Effector memory CD4-positive, alpha-beta T cell (primary cell): ENCODE measurements at places on chromosomes 3 and 15.

DNA sequence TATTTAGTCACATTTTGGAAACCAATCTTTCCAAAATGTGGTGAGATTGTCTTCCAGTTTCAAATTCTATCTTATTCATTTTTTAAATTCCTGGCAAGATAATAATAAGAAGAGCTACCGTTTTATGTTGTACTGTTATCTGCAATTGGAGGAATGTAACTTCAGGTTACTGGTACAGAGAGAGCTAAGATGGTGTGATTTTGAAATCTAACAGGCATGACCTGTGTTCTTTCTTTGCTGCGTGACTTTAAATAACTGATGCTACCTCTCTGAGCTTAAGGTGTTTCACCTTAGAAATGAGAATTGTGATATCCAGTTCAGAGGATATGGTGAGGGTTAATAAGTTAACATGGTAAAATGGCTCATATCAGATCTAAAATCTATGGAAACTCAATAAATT is 21.7 kb downstream of the CADM2 start:
- DNase-seq = no peak

- no peak for DNase-seq
Measured at GRCh38 chr15:96042734-96043224, 287.7 kb upstream of the NR2F2 start.

DNA sequence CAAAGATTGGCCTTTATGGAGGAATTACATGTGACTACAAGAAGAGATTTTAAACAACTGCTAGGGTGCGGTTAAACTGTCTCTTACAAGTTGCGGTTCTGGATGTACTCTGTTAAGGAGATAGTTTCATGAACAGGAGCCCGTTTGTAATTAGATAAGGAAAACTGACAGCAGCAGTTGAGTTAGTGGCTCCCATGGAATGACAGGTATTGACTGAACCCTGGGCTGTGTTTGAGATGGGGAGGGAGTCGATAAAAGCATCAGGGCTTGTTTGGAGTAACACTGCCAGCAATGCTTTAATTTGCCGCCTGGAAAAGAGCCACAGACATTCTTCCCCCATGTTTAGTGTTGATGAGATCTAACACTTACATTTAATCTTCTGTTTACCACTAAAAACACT is 139.9 kb downstream of the ROBO2 start:
- no peak for DNase-seq

DNA sequence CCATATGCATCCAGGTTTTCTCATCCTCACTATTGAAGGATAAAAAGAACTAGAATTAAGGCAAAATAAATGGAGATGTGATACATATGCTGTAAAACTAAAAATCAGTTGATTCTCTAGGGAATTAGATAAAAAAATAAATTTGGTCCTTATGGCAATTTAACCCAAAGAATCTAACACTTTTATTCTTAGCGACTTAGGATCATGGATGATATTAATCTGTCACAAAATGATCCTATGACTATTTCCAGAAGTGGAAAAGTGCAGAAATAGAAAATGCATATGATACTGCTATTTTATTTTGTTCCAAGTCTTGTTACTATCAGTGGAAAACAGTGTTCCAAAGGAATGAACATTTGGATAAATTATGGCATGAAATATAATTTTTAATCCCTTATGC is 746.3 kb downstream of the ROBO2 start:
- DNase-seq = no peak

DNA sequence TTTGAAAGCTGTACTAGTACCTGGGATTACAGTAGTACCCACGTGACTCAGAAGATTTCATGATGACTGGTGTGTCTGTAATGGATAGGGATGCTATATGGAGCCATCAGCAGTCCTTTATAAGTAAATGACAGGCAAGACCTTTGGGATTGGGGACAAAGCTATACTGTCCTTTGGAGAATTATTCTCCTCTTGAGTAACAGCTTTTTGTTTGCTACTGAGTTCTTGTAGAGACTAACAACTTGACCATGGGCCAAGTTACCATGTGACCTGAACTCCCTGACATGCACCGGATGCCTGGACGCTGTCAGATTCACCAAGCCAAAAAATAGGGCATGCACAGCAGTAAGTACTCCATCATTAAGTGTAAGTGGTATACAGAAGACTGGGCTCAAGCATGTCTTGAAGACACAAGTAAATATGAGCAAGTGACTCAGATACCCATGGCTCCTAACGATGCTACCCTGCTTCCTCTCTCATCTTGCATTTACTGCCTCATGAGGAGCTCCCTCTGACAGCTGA is 12.9 kb downstream of the SEC11A start:
- DNase-seq = no peak

GRCh38 chr15:25342629-25343028 is 96.2 kb downstream of the UBE3A start:
- DNase-seq = no peak

GRCh38 chr3:45861043-45861719 is 19.3 kb upstream of the LZTFL1 start:
- no peak for DNase-seq

DNA sequence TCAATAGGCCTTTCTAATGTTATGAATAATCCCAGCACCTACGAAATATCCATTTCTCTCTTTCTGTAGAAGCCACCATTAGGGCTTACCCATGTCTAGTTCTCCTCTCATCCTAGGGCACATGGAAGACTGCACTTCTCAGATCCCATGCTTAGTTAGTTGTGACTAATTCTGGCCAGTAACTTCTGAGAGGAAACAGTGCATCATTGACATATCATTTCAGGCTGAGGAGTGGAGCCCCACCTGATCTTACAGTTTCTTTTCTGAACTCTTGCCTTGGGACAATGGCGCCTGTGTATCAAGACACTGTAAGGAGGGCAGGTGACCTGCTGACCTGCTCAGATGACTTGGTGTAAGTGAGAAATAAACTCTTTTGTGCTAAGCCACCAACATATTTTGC is 39.4 kb upstream of the TBL1XR1 start:
- no peak for DNase-seq

DNA sequence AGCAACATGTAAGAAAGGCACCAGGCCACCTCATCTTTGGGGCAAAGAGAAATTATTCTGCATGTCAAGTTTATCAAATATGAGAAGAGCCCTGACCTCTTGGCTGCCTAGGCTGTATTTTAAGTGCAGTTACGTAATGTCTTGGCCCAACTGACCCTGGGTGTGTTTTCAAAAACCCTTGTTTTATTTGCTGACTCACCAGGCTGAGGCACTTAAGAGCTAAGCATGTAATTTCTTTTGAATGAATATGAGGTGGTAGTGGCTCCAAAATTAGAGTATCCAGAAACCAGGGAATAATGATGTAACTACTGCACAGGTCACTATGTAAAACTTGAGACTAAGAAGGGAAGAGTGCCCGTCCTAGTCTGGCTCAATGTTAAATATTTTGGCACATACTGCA is 24.3 kb downstream of the PGPEP1L start:
- DNase-seq = no peak

DNA sequence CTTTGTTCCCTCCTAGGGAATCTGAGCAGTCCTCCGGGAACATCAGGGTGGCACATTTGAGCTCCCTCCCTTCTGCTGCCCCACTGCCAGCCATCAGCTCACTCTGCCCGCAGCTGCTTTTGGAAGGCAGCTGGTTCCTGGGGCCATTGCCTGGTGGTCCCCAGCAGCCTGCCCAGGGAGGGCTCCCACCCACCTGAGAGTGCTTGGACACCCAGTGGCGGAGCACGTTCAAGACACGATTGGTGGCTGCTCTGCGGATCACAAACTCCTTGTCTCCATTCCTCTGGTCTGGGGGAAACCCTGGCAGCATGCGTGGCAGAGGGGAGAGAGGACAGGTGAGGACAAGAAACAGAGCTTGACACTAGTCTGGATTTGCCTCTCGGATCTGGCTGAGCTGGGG is 53.7 kb upstream of the CTSH start:
- DNase-seq = no peak

- no peak for DNase-seq
Measured at GRCh38 chr3:136008732-136009470, 43.4 kb downstream of the PPP2R3A start.

DNA sequence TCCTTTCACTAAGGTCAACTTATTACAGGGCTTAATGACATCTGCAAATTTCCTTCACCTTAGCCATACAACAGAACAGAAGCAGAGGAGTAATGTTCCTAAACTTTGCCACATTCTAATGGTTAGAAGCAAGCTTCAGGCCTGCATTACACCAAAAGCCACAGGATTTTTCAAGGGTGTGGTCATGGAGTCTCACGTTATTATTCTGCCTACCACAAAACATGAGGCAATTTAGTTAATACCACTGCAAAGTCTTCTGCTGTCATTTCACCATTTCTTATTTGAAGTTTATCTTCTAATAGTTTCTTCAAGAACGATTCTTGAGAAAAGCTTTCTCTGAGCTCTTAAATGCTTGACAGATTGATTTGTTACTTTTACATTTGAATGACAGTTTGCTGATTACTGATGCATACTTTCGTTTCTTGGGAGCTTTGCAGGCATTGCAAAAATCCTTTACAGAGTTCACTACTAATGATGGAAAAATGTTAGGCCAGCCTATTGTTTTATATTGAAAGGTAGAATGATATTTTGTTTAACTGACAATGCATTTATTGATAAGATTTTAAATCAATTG is 1257.1 kb downstream of the NSUN3 start:
- no peak for DNase-seq

GRCh38 chr15:80600626-80601025 is 94.5 kb upstream of the ABHD17C start:
- DNase-seq = no peak

GRCh38 chr3:157837336-157837735 is 268.9 kb downstream of the SHOX2 start:
- no peak for DNase-seq

DNA sequence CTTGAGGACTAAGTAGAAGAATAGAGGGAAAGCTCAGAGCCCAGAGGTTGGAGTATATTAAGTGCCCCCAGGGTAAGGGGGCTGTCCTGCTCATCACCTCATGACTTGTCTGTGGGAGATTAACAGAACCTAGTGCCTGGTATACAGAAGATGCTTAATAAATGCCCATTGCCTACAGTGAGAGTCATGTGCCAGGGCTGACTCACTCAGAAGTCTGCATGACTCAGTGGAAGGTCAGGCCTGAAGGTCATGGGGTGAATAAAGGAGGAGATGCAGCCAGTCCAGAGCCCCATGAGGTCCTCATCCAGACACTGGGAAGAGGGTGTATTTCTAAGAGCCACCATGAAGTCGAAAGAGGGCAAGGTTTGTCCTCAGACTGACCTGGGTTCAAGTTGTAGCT is 62.5 kb upstream of the TLE3 start:
- DNase-seq = no peak

DNA sequence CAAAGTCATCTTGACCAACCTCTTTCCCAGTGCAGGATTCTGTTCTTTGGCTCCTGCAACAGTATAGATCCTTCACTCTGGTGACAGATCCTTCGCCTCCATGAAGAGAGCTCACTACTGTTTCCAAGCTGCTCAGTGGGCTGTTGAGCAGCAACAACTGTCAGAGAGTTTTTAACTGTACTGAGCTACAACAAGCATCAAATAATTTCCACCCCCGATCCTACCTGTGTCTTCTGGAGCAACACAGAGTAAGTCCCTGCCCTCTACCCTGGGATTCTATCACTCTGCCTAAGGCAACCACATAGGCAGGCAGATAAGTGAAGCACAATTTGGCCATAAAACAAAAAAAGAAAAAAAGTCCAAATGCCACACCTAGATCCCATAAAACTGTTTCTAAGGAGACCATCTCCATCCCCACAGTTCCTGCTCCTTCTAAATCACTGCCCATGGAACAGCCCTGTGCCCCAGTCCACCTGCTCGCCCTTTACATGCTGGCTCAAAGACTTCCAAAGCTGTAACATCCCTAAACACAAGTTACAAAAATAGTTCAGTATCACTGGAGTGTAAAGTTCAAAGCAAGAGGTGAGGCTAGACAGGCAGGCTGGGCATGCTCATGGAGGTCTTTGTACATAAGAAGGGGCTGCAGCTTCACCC is 37.8 kb upstream of the ANPEP start:
- no peak for DNase-seq

- no peak for DNase-seq
Measured at GRCh38 chr15:99085413-99086326, 19.2 kb upstream of the SYNM start.

DNA sequence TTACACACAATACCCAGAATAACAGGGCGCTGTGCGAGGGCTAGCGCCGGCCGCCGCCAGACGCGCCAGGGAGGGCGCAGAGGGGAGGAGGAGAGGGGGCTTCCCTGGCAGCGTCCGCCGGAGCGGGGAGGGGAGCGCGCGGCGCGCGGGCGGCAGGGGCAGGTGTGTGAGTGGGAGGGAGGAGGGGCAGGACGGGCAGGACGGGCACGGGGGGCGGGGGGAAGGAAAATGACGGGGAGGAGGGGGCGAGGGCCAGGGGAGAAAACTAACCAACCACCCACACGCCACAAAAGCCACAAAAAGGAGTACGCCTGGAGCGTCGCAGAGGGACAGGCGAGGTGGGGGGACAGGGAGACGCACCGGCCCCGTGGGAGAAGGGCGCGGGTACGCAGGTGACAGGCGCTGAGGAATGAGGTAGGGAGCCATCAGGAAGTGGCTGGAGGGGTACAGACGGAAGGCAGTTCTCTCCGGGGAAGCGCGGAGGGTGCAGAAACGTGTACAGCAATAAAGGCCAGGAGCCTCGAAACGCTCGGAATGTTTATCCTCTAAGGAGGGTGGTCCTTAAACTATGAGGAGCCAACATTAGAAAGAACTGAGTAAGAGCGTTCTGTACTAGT is 610 bp upstream of the SATB1 start:
- peak; percentile 73 for DNase-seq

- no peak for DNase-seq
Measured at GRCh38 chr15:26234976-26235767, 372.0 kb upstream of the ATP10A start.

DNA sequence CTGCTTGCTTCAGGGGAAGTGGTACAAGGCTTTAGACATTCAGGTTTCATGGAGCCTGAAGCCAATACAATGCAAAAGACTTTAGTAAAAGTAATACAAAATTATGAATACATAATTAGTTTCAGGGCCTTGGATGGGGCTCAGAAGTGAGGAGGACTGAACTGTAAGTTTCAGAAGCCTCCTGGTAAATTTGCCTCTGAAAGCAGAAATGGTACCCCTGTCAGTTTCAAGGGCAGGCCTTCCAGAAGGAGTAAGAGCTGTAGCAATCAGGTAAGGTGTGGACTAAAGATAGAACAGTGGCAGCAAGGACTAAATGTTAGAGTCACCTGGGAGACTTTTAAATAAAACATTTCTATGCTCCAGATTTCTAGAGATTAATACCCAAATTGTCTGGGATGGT is 402.5 kb upstream of the GOLIM4 start:
- DNase-seq = no peak

DNA sequence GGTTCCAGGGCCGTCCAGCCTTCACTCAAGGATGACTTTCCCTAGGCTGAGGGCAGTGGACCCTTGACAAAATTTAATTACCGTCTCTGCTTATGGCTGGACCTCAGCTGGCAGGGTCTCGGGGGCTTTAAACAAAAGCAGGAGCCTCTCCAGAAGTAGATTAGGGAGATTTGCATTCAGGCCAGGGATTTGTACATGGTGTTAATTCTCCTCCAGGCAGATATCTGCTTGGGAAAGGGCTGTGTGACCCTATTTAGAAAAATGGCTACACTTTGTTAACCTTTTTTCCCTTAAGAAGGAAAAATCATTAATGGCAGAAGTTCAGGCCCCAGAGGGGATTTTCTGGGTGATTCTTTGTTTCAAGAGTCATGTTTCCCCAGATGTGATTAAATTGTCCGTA is 329.1 kb upstream of the C2CD4B start:
- no peak for DNase-seq

GRCh38 chr3:5301651-5302297 is 114.3 kb downstream of the EDEM1 start:
- DNase-seq = no peak
